Stimulated activated CD4-positive, alpha-beta T cell treated with anti-CD3 and anti-CD28 coated beads, Interleukin-12 subunit alpha, Interleukin-12 subunit beta, amount 100 ng/mL, for 48 hours (primary cell): ENCODE measurements at places on chromosomes 3 and 15.

DNA sequence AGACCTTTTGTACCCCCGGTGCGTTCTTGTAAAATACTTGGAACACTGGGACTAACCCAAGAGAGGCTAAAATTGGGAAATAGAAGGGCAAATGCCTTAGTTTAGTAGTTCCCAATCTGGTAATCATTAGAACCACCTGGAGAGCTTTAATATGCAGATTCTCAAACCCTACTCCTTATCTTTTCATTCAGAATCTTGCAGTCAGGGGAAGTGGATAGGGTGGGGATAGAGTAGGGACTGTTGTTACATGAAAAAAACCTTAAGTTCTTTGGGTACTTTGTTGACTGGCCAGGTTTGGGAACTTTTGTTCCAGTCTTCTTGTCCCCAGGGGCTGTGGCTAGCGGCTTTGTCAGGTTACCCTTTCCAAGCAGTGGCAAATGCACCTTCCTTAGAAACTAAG, 15.9 kb downstream of the MAPKBP1 start:
- DNase-seq = no peak

DNA sequence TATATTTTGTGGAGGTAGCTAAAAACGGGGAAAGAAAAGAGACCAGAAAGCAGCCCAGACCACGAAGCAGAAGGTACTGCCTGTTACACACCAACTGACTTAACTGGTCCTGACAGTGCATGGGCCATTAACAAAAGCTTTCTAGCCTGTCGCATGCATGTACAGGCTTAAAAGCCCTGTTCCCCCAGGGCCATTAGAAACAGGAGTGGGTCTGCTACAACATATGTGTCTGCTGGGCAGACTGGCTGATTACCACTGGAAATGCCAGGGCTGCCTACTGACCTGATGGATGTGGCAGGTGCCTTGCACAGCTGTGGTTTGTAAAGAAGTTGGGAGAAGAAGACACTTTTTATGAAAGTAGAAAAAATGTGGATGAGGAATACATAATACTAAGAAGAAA, 137.4 kb downstream of the GAP43 start:
- no peak for DNase-seq

- DNase-seq = no peak
Measured at GRCh38 chr3:59243476-59243875, 193.7 kb upstream of the CFAP20DC start.

GRCh38 chr15:31237043-31237324, 89.7 kb upstream of the KLF13 start:
- no peak for DNase-seq

GRCh38 chr3:59607656-59608055, 557.8 kb upstream of the CFAP20DC start:
- DNase-seq = no peak

GRCh38 chr3:72375237-72376076, 472.8 kb downstream of the SHQ1 start:
- peak; percentile 12 for DNase-seq

DNA sequence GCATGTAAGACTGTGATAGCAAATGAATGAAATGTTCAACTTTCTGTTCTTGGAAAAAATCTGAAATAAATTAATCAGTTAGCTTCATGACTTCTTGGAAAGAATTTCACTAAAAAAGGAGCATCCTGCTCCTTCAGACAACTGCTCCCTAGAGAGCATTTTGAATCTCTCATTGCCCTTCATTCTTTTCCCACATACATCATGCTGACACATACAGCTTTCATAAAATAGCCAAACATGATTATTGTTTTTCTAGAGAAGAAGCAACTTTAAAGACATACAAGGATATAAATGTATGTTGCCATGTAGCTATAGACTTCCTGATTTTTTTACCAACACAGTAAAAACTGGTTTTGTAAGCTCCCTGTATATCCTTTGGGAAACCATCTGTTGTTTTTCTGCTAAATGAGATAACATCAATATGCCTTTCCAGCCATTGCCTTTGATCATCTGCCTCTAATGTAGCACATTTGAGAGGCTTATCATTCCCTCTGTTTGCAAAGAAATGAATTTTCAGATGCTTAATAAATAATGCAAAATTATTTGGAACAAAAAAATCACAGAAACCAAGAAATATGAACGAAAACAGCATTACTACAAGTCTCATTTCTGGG, 248.2 kb upstream of the GPR149 start:
- DNase-seq = no peak

GRCh38 chr3:126540342-126540849, 16.4 kb downstream of the CHST13 start:
- DNase-seq = no peak

- no peak for DNase-seq
Measured at GRCh38 chr15:57751177-57751800, 44.8 kb downstream of the POLR2M start.

DNA sequence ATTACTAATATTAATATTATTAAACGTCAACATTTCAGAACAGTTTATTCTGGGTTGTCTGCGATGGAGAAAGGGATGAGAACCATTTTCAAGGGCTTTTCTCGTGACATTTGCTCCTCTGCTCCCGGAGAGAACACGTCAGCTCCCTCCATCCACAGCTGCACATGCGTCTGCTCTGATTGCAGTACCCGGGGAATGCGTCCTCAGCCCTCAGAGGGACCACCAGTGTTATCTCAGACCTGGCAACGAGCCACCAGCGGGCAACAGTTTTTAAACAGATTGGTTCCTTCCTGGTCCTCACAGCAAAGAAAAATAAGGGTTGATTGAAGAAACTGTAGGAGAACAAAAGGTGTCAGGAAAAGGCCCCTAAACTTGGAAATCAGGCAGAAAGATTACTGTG, 202.2 kb upstream of the ADAMTS9 start:
- no peak for DNase-seq

GRCh38 chr15:95989392-95989791, 341.1 kb upstream of the NR2F2 start:
- DNase-seq = no peak

DNA sequence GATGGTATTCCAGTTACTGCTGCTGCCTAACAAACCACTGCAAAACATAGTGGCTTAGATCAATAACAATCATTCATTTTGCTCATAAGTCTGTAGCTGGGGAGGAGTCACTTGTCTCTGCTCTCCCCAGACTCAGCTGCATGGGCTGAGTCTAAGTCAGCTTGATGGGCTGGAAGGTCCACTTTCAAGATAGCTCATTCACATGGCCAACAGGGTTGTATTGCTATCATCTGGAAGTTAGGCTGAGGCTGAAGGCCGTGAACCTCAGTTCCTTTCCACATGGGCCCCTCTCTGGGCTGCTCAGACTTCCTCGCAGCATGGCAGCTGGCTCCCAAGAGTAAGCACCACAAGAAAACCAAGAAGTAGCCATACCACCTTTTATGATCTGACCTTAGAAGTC, 28.7 kb upstream of the BFSP2 start:
- no peak for DNase-seq

GRCh38 chr3:40201770-40202169, 107.7 kb upstream of the EIF1B start:
- no peak for DNase-seq

- DNase-seq = no peak
Measured at GRCh38 chr3:136974670-136975069, 16.9 kb downstream of the IL20RB start.
